ENCODE measurements at places on chromosomes 12 and 14.
A peak's percentile ranks its signal among the peaks of the same experiment; 100 is the strongest.

DNA sequence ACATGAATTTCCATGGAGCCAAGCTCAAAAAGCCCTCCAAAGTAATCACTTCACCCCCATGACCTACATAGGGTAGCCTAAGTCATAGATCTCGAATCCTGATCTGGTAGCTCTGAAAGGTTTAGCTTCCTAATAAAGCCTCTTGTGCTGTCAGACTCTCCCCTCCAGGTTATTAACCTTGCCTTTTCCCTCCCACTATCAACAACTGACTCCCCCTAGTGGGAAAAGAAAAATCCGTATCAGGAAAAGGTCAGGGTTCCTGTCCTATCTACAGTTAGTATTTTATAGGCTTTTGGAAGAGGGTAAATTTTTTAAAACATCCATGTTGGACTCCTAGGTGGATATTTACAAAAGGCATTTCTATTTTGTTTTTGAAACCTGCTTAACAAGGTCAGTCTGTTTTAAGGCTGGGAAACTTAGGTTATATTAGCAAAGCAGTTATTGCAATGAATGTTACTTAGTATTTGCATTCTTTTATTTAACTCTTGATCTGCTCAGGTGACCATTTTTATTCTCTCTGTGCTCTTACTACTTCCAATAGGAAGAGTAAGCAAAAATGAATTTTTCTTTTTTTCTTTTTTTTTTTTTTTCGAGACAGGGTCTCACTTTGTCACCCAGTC is 8.0 kb downstream of the YY1 start:
- no peak overlapping the region for H3K4me3 ChIP-seq
- H3K4me1 ChIP-seq = peaks cover 83% of the 10 kb centered on the region
- H3K27ac ChIP-seq = peak overlapping the region; percentile 24
- peaks cover 8% of the 10 kb centered on the region for H3K36me3 ChIP-seq
- peak; percentile 77 for DNase-seq
- no peaks in the 10 kb centered on the region for H3K27me3 ChIP-seq

DNA sequence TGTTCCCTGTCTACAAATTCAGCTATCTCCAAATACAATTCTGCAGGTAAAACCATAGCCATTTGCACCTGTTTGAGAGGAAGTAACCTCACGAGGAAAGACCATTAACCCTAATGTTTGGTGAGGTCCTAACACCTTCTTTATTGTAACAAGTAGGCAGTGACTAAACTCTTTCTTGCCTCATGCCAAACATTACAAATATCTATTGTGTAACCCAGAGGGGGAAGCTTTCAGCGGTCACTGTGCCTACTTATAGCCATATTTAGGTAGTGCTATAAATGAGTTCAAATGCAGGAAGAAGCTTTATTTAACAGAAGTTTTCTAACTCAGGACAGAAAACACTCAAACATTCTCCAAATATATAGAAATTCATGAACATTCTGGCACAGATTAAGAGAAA is 252.7 kb downstream of the LRFN5 start:
- no peak overlapping the region for H3K27ac ChIP-seq
- H3K4me1 ChIP-seq = no peaks in the 10 kb centered on the region
- DNase-seq = no peak
- no peaks in the 10 kb centered on the region for H3K27me3 ChIP-seq
- no peak overlapping the region for H3K4me3 ChIP-seq

- no peaks in the 10 kb centered on the region for H3K36me3 ChIP-seq
- H3K4me1 ChIP-seq = no peaks in the 10 kb centered on the region
- no peak overlapping the region for H3K27ac ChIP-seq
- DNase-seq = no peak
These were observed 1266.2 kb downstream of the TMEM121 start for GRCh38 chr14:106792543-106792942.

GRCh38 chr12:31773223-31773750 is 44.5 kb upstream of the AMN1 start:
- H3K4me3 ChIP-seq = peak overlapping the region; percentile 22
- no peaks in the 10 kb centered on the region for H3K36me3 ChIP-seq
- H3K27me3 ChIP-seq = no peaks in the 10 kb centered on the region
- peak overlapping the region; percentile 84 for H3K27ac ChIP-seq
- DNase-seq = peak; percentile 88

- no peak overlapping the region for H3K27ac ChIP-seq
- no peak for DNase-seq
- no peaks in the 10 kb centered on the region for H3K4me1 ChIP-seq
- no peak overlapping the region for H3K4me3 ChIP-seq
- H3K36me3 ChIP-seq = no peaks in the 10 kb centered on the region
These were observed 161.8 kb upstream of the PTPRQ start for GRCh38 chr12:80282226-80282625.

GRCh38 chr12:99055299-99055698 is 410.2 kb downstream of the APAF1 start:
- H3K27ac ChIP-seq = no peak overlapping the region
- no peak for DNase-seq
- no peaks in the 10 kb centered on the region for H3K4me1 ChIP-seq
- H3K4me3 ChIP-seq = no peak overlapping the region

- H3K4me1 ChIP-seq = 0 out of 2 replicates have a peak, but pooled peaks cover 10% of the 10 kb centered on the region
- peaks cover 56% of the 10 kb centered on the region for H3K27me3 ChIP-seq
- H3K27ac ChIP-seq = no peak overlapping the region
These were observed 80.5 kb downstream of the BCL11B start for GRCh38 chr14:99191395-99192027.

- H3K36me3 ChIP-seq = no peaks in the 10 kb centered on the region
- no peaks in the 10 kb centered on the region for H3K4me1 ChIP-seq
- DNase-seq = no peak
These were observed 11.6 kb downstream of the OTX2 start for GRCh38 chr14:56798447-56799342.

- no peaks in the 10 kb centered on the region for H3K4me1 ChIP-seq
- DNase-seq = no peak
- no peak overlapping the region for H3K4me3 ChIP-seq
These were observed 262.5 kb downstream of the DPF3 start for GRCh38 chr14:72631401-72631800.

- H3K27me3 ChIP-seq = no peaks in the 10 kb centered on the region
- DNase-seq = no peak
- no peak overlapping the region for H3K4me3 ChIP-seq
- H3K36me3 ChIP-seq = no peaks in the 10 kb centered on the region
- no peak overlapping the region for H3K27ac ChIP-seq
These were observed 14.4 kb upstream of the HIP1R start for GRCh38 chr12:122820838-122821271.

GRCh38 chr14:37616853-37617252 is 21.4 kb downstream of the TTC6 start:
- 0 out of 3 replicates have a peak, but pooled peaks cover under 1% of the 10 kb centered on the region for H3K36me3 ChIP-seq
- DNase-seq = no peak
- peaks cover 36% of the 10 kb centered on the region for H3K4me1 ChIP-seq
- H3K4me3 ChIP-seq = no peak overlapping the region
- peak overlapping the region; percentile 23 for H3K27ac ChIP-seq
